ENCODE measurements at places on chromosomes 1 and 21. TPM values are rescaled to one million over a fixed set of nuclear protein-coding genes. Genes with fewer than 3 reads are reported as not detected.

The UBR4 gene
- total RNA-seq, result 140 TPM

The PDC gene
- not detected for total RNA-seq

The THEM5 gene
- not detected for total RNA-seq

The MYCL gene
- 0.12 TPM for total RNA-seq

DNA sequence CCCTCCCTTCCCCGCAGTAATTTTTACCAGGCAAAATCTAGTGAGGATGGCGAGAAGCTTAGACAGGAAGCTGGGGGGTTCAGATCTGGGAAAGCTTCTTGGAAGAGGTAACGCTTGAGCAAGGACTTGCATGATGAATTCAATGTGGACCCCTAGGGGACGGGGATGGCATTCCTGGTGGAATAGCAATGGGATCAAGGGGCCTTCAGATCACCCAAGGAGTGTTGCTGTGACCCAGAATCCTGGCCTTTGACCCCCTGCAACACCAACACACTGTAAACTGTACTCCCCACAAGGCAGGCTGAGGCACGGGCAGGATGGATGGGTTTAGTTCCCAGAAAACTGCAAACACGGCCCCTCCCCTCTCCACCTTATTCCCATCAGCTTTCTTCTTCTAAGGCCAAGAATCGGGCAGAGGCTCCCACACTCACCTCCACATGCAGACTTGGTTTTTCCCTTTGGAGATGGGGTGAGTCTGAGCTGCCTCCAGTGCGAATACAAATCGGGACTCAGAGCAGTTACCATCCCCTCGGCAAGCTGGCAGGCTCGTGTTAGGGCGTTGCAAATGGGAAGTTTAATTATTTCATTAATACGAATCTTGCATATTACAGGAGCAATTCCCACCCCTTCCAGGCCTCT, 20.1 kb downstream of the DISP3 start:
- H3K36me3 ChIP-seq, result no peaks in the 10 kb centered on the region
- peaks cover 7% of the 10 kb centered on the region for H3K27me3 ChIP-seq
- H3K27ac ChIP-seq, result no peak overlapping the region
- DNase-seq, result no peak

The DMRTA2 gene
- total RNA-seq, result 0.12 TPM

- peaks cover 66% of the 10 kb centered on the region for H3K27me3 ChIP-seq
- peak; percentile 46 for DNase-seq
- peak overlapping the region; percentile 69 for H3K27ac ChIP-seq
- H3K4me1 ChIP-seq, result peaks cover 43% of the 10 kb centered on the region
Observed at GRCh38 chr1:61053712-61054600, 28.4 kb upstream of the NFIA start.

- DNase-seq, result no peak
- H3K27ac ChIP-seq, result no peak overlapping the region
- H3K4me1 ChIP-seq, result no peaks in the 10 kb centered on the region
Observed at GRCh38 chr1:94079080-94079940, 41.6 kb downstream of the ABCA4 start.

GRCh38 chr1:236916131-236916800, 88.0 kb downstream of the MT1HL1 start:
- H3K4me1 ChIP-seq, result peaks cover 2% of the 10 kb centered on the region
- peaks cover 6% of the 10 kb centered on the region for H3K36me3 ChIP-seq
- H3K27ac ChIP-seq, result no peak overlapping the region
- no peaks in the 10 kb centered on the region for H3K27me3 ChIP-seq
- no peak for DNase-seq
- no peak overlapping the region for H3K4me3 ChIP-seq

DNA sequence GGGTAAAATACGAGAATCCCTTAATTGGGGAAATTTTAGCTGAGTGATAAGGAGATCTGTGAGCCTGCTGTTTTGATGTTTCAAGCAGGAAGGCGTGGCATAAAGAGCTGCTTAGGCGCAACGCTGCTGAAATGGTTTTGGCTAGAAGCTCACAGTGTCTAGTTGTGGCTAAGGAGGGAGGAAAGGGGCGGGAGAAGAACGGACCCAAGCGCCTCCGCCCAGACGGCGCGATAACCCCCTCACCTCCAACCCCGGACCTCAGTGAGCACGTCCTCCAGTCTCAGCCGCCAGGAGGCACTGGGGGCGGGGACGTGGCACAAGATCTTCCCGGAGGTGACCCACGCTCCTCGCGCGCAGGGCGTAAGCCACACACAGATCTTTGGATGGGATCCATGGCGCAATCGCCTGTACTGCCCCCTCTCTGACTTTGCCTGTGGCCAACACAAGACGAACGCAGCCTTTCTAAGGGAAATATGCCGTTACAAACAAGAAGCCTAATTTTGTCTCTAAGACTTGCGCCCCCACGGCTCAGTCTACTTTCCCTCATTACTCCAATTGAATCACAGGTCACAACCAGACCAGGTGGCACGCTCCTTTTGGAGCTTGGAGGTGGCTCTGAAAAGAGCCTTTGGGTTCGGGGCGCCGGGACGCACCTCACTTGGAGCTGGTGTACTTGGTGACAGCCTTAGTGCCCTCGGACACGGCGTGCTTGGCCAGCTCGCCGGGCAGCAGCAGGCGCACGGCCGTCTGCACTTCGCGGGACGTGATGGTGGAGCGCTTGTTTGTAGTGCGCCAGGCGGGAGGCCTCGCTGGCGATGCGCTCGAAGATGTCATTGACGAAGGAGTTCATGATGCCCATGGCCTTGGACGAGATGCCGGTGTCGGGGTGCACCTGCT, 23.4 kb upstream of the RNF187 start:
- H3K36me3 ChIP-seq, result peaks cover 17% of the 10 kb centered on the region
- peak overlapping the region; percentile 94 for H3K4me3 ChIP-seq
- H3K27ac ChIP-seq, result peak overlapping the region; percentile 96
- DNase-seq, result peak; percentile 95
- H3K4me1 ChIP-seq, result peaks cover 77% of the 10 kb centered on the region

DNA sequence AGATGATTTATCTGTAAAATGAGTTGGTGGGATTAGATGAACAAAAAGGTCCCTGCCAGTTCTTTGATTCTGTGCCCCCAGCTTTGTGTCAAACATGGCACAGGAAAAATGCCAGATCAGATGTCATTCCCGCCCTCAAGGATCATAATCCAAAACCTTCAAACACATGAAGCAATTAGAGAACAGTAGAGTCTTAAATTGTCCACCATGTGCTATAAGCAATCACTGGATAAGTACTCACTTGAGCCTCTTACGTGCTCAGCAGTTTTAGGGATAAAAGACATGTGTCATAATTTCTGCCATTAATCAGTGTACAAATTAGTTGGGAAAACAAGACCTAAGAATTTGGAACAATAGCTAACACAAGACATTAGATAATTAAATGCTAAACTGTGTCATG, 15.4 kb upstream of the KIAA0040 start:
- no peak overlapping the region for H3K4me3 ChIP-seq
- peaks cover 51% of the 10 kb centered on the region for H3K4me1 ChIP-seq
- no peak overlapping the region for H3K27ac ChIP-seq
- no peak for DNase-seq
- H3K36me3 ChIP-seq, result no peaks in the 10 kb centered on the region
- H3K27me3 ChIP-seq, result no peaks in the 10 kb centered on the region

GRCh38 chr1:236844499-236845271, 49.6 kb downstream of the MTR start:
- no peak overlapping the region for H3K27ac ChIP-seq
- H3K4me3 ChIP-seq, result no peak overlapping the region
- no peaks in the 10 kb centered on the region for H3K27me3 ChIP-seq
- no peak for DNase-seq
- no peaks in the 10 kb centered on the region for H3K4me1 ChIP-seq
- peaks cover 25% of the 10 kb centered on the region for H3K36me3 ChIP-seq

GRCh38 chr1:156711011-156711817, 5.8 kb upstream of the CRABP2 start:
- H3K4me1 ChIP-seq, result peaks cover 10% of the 10 kb centered on the region
- peaks cover 3% of the 10 kb centered on the region for H3K36me3 ChIP-seq
- H3K27ac ChIP-seq, result no peak overlapping the region
- H3K27me3 ChIP-seq, result peaks cover 8% of the 10 kb centered on the region
- no peak overlapping the region for H3K4me3 ChIP-seq
- no peak for DNase-seq

GRCh38 chr1:160838888-160839287, 23.8 kb downstream of the CD244 start:
- peak; percentile 70 for DNase-seq
- H3K36me3 ChIP-seq, result peaks cover 47% of the 10 kb centered on the region
- peak overlapping the region; percentile 98 for H3K27ac ChIP-seq

All from activated CD8-positive, alpha-beta memory T cell treated with anti-CD3 and anti-CD28 coated beads, Interleukin-2, amount 10 ng/mL, durations not matched to agents 7 days and 5 days (primary cell).